ENCODE measurements at places on chromosomes 2 and 18.

- DNase-seq = no peak
Observed at GRCh38 chr2:8099267-8099582, 582.6 kb upstream of the ID2 start.

DNA sequence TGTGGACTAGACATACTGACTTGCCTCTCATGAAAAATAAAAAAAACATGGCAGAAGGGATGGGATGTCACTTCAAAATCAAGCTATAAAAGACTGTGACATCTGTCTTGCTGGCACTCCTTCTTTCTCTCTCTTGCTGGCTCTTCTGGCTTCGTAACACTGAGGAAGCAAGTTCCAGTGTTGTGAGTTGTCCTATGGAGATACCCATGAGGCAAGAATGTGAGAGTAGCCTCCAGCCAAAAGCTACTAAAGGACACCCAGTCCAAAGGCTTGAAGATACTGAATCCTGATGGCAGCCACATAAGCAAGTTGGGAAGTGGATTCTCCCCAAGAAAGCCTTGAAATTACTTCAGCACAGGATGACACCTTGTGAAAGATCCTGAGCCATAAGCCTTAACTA lies 376.1 kb upstream of the TMEFF2 start:
- DNase-seq = no peak

GRCh38 chr2:207370646-207371045 lies 159.1 kb upstream of the CREB1 start:
- DNase-seq = no peak

DNA sequence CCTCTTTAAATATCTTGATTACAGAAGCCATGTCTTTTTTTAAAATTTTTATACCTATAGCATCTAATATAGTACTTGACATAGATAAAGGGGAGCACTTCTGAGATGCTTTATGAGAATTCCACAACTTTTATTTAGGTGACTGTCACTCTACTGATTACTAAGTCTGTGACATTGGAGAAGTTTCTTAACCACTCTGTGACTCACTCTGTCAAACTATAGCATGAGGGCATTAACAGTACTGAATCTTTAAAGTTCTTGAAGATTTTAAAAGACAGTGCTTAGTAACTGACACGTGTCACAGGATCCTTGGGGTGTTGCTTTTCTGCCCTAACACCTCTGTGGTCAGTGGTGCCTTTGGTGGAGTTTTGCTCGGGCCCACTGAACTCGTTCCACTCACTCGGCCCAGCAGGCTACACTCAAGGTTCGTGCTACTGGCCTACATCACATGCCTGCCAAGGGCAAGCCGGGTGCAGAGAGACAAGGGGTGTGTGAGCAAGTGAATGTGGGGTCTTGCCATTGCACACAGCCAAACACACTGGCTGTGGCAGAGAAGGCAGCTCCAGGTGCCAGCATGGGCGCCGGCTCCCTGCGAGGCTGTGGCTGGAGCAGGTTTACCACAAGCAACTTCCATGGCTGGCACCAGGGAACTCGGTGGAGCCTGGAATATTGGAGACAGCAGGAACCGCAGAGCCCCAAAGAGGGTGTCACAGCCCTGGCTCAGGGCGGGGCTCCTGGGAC lies 734.0 kb upstream of the CDH7 start:
- DNase-seq = no peak

DNA sequence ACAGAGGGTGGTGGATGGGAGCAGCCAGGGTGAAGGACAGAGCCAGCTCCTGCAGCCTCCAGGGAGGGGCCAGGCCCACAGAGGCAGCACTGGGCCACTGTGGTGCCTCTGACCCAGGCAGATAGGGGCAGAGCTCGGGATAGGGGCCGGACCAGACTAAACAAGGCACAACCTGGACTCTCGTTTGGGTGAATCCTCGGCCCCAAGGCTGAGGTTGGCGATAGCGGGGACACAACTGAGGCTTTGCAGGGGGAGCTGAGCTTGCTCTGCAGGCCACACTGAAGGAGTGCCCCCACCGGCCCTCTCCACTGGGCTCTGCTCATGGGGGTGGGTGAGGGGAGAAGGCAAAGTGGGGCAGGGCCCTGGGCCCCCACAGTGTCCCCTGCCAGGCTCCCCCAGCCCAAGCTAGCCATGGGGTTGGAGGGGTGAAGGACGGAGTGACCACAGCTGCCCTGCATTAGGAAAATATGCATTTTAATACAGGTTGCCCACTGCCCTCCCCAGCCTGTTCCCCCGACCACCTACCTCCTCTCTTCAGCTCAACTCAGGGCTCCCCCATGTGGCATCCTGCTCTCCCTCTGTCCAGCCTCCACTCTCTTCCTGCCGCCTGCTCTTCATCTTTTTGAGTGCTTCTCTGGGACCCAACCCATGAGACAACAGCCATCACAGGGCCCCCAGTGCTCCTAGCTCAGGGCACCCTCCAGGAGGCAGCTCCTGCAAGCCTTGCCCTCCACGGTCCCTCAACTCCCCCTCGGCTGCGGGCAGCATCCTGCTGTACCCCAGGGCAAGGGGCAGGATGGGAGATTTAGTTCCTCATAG lies 152.8 kb downstream of the INHBB start:
- no peak for DNase-seq

- peak; percentile 18 for DNase-seq
Observed at GRCh38 chr2:6922201-6922656, 5.0 kb downstream of the RNF144A start.

DNA sequence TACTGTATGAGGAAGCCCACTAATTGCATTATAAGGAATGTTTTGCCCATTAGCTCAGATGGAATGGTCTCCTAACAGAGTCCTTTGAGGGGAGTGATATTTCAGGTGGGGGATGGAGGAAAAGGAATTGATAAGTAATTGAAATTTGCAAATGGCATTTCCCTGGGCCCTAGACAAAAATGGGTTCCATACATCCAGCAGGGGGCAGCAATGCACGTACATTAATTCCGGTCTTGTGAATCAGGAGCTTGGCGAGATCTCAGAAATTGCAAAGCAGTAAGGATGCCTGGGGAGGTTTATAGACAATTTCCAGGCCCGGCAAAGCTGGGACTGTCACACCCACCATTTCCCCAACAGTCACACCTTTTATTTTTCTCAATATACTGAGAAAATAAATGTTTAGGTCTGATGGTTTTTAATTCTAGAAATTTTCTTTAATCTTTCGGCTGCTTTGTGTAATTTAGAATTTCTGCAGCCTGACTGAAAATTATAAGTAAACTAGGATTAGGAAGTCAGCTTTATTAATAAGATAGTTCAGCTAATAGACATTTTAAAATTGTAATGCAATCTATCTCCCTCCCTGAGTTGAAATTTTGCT lies 122.8 kb downstream of the LYPD1 start:
- peak; percentile 59 for DNase-seq

DNA sequence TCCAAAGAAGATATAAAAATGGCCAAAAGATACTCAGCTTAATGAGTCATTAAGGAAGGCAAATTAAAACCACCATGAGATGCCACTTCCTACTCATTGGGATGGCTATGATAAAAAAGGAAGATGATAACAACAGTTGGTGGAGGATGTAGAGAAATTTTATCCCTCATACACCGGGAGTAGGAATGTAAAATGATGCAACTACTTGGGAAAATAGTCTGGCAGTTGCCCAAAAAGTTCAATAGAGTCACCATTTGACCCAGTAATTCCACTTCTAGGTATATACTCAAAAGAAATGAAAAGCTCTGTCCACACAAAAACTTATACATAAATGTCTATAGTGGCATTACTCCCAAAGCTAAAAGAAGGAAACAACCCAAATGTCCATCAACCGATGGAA lies 10.1 kb upstream of the SULT1C2 start:
- no peak for DNase-seq

DNA sequence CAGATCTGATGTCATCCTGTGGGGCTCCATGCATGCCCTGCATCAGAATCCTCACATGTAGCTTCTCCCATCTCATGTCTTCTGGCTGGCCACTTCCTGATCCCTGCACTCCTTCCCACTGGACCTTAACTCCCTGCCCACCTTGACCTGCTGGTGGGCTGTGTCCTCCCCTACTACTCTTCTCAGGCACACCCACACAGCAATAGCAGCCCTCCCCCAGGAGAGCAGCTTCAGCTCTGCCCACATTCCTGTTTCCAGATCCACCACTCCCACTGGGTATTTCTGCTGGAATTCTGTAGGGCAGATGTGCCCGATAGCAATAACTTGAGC lies 137.0 kb upstream of the HS6ST1 start:
- DNase-seq = no peak

GRCh38 chr2:232340171-232340935 lies 38.2 kb upstream of the ALPP start:
- no peak for DNase-seq

GRCh38 chr18:50678651-50679050 lies 118.8 kb downstream of the MAPK4 start:
- DNase-seq = no peak

DNA sequence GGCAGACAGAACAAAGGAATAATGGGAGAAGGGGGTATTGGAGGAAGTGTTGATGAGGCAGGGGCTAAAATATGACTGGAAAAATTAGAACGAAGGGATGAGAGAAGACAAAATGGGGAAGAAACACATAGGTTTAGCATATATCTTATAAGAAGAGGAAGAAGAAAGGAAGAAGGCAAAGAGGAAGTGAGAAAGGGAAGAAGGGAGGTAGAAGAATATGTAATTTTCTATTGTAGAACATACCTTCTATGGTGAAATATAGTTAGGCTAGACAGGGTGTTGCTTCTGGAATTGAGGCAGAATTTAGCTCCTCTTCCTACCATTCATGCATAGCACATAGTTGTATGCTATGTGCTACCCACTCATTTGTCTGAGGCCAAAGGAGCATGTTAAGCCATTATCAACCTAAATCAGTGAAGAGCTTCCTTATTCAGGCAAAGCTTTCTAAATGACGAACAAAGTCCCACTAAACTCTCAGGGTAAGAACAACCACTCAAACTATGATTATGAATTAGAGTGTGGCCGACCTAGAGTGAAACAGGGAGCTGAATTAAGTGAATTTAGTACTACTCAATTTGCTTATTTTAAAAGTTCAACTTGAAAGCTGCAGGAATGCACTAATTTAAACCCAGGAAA lies 180.9 kb upstream of the GALNT5 start:
- DNase-seq = no peak

- no peak for DNase-seq
Observed at GRCh38 chr18:65592435-65592834, 158.4 kb upstream of the CDH7 start.

- no peak for DNase-seq
Observed at GRCh38 chr2:10520154-10520553, 72.0 kb upstream of the ODC1 start.

- no peak for DNase-seq
Observed at GRCh38 chr2:233428008-233428407, 73.7 kb downstream of the DGKD start.

- no peak for DNase-seq
Observed at GRCh38 chr18:32803568-32803967, 30.7 kb upstream of the KLHL14 start.

DNA sequence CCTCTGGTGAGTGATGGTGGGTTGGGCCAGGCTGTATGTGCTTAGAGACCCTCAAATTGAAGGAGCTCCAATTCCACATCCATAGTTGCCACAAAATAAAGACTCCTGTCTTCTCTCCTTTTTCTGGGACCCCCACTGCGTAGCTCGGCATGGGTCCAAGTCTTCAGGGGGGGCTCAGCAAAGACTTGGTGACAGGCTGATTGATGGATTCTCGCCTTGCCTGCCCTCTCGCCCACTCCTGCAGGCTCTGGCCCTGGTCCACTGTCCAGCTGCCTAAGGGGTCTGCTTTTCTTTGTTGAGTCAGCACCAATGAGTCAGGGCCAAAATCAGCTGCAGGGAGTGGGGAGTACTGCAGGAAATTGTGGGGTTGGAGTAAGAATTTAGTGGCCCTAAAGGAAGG lies 21.5 kb downstream of the RPL37A start:
- no peak for DNase-seq

- DNase-seq = no peak
Observed at GRCh38 chr2:28758459-28758858, 6.8 kb downstream of the PPP1CB start.

GRCh38 chr2:101262142-101262541 lies 9.5 kb downstream of the CNOT11 start:
- DNase-seq = no peak

DNA sequence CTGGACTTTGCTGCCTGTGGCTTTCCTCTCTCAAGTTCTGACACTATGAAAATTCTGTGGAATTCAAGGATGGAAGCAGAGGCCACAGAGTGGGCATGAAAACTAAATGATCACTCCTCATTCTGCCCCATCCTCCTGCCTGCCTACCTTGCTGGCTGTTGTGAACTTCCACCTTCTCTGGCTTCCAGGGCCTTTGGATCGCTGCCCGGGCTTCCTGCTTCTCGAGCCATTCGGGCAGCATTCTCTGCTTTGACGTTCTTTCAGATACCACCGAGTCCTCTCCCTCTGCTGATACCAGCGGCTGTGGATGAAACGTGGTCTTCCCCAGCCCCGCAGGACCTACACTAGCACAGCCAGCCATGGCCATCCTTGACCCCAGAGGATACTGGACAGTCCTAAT lies 327.7 kb upstream of the SLC14A2 start:
- no peak for DNase-seq

- DNase-seq = no peak
Observed at GRCh38 chr2:32360416-32360815, 3.6 kb downstream of the BIRC6 start.

- no peak for DNase-seq
Observed at GRCh38 chr2:236124182-236124893, 43.8 kb downstream of the GBX2 start.

GRCh38 chr2:118056165-118056534 lies 32.1 kb upstream of the INSIG2 start:
- DNase-seq = no peak

DNA sequence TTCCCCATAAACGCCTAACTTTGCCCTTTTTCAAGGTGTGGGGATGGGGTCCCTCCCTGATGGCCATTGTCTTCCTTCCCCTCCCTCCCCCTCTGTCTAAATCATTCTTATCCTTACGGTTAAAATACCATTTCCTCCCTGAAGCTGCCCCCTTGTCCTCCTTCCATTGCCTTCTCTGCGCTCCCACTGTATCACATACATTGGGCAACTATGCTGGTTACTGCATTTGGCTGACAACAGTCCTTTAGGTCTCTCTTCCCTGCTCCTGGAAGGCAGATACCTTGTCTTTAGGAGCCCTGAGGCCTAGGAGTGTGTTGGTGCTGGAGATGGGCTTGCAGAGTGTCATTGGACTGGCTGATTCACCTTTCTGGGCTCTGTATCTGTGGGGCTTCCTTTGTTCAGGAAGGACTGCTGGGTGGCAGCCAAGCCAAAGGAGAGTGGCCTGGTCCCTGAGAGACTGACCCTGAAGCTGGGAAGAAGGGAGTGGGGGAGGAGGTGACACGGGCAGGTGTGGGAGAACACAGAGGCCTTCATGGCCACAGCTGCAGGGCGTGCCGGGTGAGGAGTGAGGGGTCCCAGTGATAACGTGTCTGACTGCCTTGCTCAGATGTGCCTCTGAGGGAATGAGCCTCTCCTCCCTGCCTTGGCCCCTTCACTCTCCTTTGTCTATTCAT lies 2.2 kb downstream of the WNT6 start:
- no peak for DNase-seq

DNA sequence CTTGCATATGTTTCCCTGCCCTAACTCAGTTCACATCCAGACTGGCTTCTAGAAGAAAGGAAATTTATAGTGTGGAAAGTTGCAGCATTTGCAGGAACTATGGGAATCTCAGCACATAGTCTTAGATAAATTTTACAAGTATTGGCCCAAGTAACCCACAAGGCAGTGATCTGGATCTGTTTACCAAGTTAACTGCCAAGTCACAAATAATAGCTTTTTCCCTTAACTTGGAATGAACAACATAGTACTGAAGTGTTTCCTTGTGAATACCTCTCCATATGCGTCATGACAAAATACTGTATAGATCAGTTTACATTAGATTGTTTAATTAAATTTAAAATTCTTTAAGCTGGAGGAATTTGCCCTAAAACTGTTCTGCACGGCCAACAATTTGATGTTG lies 255.8 kb upstream of the EPAS1 start:
- no peak for DNase-seq

- no peak for DNase-seq
Observed at GRCh38 chr2:35614640-35615039, 740.9 kb upstream of the CRIM1 start.

All from HEK293T (cell line).